ENCODE measurements at places on chromosomes 13 and 19.

DNA sequence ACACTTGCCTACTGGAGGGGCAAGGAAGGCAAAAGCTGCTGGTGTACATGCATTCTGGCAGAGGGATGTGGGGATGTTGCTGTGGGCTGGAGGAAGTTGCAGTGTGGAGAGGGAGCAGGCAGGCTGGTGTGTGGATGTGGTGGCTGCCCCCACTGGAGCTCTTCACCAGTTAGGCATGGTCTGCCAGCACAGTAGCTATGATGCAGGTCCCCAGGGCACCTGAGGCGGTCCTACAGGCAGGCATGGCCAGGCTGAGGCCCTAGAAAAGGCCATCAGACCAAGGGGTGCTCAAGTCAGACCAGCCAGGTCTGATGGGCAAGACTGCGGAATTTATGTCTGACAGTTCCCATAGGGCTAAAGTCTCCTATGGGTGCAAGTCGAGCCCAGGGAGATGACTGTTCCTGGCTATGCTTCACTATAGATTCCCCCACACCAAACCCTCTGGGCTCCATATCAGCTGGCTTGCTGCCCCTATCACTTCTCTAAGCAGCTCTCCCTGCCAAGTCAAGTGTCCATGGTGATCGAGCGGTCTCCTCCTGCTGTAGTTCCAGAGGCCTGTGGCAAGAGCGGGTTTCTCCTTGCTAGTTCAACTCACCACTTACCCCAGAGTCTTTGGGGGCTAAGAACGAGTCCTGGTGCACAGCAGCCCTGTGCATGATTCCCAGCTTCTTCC is 473.1 kb downstream of the TDRD3 start:
- DNase-seq: no peak

DNA sequence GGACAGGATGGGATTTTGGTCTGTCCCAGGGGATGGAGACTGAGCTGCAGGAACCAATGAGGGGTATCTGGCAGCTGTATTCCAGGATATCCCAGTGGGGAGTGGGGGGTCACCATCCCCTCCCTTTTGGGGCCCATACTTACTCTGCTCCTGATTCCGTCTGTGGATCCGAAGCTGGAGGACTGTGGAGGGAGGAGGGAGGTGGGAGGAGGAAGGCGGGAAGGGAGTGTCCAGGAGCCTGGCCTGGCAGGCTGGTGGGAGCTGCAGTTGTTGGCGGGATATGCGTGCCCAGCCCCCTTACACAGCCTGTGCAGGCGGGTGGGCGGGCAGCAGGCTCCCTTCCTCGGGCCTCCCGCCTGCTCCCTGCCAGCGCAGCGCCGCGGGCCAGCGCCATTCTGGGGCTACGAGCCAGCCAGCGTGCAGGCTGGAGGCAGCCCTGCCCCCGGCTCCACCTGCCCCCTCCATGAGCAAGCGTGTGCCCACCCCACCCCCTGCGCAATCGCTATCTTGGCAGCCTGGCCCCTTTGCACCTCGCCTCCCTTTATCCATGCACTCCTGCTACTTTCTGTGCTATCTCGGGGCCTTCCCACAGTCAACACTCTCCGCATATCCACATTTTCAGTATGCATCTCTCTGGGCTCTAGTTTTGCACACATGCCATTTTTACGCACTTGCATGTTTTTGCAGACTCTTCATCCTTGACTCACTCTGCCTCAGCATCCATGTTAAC is 2.8 kb downstream of the MAMSTR start:
- no peak for DNase-seq

DNA sequence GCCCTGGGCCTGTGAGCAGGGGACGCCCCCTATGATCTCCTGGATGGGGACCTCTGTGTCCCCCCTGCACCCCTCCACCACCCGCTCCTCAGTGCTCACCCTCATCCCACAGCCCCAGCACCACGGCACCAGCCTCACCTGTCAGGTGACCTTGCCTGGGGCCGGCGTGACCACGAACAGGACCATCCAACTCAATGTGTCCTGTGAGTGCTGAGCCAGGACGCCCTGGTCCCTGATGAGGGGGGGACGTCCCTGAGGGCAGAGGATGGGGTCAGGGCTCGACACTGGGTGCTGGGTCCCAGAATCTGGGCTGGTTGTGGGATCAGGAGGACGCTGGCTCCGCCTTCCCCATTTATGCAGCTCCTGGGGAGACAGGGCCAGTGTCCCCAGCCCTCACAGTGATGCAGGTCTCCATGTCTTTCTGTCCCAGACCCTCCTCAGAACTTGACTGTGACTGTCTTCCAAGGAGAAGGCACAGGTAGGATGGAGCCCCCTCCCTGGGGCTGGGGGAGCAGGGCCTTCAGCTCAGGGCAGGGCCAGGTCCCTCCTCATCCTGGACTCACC is 2.5 kb downstream of the SIGLEC7 start:
- no peak for DNase-seq

DNA sequence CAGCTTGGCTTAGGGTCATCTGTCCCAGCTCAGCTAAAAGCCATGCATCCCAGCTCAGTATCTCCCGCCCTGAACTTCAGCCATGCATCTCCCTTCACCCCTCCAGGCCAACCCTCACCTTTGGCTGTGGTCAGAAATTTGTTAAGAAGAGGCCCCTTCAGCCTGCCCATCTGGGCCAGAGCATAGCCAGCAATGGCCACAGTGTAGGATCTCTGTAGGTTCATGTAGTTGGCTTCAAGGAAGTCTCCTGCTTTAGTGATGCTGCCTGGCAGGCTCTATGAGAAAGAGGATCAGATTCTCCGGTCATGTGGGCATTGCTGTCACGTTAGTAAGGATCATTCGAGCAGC is 16.6 kb upstream of the TNFSF14 start:
- no peak for DNase-seq

GRCh38 chr19:33758541-33759013 is 38.1 kb upstream of the KCTD15 start:
- DNase-seq: no peak

- DNase-seq: no peak
These were observed 51.5 kb downstream of the SKA3 start for GRCh38 chr13:21124852-21125251.

DNA sequence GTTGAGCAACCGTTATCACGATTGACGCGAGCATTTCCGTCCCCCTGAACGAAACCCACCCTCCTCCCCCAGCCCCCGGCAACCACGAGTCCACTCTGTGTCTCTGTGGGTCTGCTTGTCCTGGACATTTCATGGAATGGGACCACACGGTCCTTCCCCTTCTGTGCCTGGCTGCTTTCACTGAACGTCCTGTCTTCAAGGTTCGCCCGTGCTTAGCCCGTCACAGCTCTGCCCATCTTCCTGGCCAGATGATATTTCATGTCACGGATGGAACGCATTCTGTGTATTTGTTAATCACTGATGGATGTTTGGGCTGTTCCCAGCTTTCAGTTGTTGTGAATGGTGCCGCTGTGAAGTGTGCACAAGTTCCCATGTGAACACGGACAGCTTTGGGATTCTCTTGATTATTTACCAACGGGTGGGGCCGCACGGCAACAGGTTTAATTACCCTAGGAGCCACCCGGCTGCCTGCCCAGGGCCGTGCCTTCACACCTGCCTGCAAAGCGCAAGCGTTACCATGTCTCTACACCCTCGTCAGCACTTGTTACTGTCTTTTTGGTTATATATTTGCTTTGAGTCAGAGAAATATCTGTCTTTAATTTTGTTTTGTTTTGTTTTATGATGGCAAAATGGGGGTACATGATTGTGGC is 42.5 kb downstream of the RASA3 start:
- no peak for DNase-seq

DNA sequence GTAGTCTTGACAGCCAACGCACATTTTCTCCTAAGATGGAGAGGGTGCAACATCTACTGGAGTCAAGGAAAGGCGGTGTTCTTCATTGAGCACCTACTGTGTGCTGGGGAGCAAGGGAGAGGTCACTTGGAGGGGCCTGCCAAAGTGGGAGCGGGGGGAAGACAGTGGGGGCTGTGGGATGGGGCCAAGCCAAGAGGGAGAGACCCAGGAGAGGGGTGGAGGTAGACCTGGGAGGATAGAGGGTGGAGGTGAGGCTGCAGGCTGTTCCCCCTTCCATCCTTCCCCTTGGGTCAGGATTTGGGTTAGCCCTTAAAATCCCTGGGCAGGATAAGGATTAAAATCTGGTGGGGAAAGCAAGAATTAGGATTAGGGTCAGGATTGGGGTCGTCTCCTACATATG is 1.7 kb upstream of the PLPP2 start:
- no peak for DNase-seq

DNA sequence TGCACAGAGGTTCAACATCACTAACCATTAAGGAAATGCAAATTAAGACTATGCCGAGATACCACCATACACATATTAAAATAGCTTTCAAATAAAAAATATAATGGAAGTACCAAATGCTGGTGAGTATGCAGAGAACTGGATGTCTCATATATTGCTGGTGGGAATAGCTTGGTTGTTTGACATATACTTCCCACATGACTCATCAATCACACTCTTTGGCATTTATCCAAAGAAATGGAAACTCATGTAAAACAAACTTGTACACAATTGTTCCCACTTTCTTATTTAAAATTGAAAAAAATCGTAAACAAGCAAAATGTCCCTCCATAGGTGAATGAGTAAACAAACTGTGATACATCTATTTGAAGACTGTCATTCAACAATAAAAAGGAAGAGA is 982.6 kb upstream of the ATXN8OS start:
- no peak for DNase-seq

GRCh38 chr13:48302871-48303358 is 636 bp upstream of the RB1 start:
- no peak for DNase-seq

DNA sequence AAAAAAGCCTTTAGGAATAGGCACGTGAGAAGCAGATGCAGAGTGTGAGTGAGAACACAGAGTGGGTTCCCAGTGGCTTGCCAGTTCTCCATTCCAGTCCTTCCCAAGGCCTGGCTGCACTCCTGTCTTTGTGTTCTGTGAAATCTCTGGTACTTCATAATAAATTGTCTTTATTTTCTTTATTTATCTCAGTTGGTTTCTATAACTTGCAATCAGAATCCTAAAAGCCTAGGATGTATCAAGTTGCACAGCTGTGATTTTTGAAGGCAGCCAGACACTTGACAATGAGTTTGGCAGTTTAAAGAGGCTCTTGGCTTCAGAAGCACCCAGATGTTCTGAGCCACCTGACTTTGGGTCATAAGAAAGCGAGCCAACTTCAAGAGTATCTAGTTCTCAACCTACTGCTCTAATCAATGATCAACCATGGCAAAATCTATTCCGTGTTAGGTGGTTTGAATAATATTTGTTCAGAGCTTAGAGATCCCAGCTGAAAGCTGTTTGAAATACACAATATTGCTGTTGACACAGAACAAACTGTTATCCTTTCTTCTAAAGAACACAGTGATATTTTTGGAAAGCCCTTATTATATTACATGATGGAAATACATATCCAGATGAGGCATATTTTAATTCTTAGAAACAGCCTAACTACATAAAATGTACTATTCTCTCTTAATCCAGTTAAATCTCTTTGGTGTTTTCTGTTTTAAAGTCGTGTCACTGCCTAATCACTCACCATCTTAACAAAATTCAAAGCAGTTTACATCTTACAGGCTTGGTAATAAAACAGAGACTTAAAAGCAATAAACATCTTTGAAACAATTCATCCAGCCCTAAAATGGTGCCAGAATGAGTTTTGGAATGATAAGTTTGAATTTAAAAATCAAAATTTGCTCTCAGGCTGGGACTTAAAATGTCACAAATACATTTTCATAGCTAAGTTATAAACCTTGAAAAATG is 483.0 kb upstream of the NBEA start:
- no peak for DNase-seq

DNA sequence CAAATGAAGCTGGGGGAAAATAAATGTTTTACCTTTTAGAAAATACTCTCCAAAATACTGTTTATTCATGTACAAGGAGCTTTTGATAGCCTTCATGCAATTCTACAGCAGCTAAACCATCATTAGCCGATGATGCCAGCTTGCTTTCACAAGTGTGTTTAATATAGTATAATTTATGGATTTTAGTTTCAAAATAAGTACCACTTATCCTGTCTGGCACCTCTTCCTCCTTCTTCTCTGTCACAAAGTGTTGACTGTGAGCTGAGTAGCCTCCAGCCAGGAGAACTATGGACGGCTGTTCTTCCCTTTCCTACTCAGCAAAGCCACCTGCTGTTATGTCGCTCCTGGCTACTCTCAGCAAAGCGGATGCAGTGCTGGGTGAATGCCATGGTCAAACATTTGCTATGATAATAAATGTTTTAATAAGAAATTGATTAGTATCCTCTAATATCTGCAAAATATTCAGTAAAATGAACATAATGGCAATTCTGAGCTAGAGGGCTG is 238.2 kb downstream of the LIG4 start:
- no peak for DNase-seq

GRCh38 chr13:44732503-44733098 is 156.5 kb upstream of the TSC22D1 start:
- no peak for DNase-seq

DNA sequence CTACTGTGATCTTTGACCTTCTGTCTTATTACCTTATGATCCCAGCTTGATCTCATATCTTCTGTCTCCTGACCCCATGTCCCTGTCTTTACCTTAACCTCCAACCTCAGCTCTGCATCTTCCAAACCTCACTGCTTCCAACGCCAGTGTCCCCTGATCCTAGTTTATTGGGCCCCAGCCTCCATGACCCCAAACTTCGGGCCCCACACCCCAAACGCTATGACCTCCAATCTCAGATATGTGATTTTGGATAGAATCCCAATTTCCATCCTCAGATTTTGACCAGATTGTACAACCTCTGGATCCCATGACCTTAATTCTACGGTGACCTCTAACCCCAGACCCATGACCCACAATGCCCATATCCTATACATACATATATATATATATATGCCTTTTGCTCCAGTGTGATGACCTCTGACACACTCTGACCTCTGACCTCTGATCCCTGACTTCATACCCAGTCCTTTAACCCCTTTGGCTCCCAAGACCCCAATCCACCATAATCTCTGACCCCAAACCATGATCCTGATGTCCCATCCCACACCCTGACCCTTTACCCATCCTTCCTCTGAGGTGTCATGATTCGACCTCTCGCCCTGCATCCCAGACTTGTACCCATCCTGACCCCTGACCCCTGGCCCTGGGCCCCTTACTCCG is 3.5 kb downstream of the KLK12 start:
- no peak for DNase-seq

DNA sequence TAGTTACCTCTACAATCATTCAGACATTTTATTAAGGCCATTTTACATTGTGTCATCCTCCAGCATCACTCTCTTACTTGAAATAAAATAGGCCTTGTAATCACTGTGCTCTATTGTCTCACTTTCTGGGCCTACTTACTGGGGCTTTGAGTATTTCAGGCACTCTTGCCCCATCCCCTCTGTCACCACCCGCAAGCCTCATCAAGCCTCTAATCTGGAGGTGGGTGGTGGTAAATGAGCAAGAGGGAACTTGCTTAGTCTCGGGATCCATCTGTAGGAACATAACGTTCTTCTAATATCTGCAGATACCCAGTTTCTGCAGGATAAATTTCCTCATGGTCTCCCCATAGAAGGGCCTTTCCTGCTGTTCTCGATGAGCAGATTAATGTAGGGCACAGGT is 19.4 kb upstream of the GPR18 start:
- DNase-seq: no peak

- DNase-seq: no peak
These were observed 1.8 kb upstream of the LILRB4 start for GRCh38 chr19:54660964-54661363.

- DNase-seq: no peak
These were observed 12.3 kb downstream of the TMED1 start for GRCh38 chr19:10823690-10824089.

GRCh38 chr19:46599716-46600373 is 1.3 kb upstream of the CALM3 start:
- DNase-seq: no peak
